ENCODE measurements at places on chromosomes 13 and 19.

DNA sequence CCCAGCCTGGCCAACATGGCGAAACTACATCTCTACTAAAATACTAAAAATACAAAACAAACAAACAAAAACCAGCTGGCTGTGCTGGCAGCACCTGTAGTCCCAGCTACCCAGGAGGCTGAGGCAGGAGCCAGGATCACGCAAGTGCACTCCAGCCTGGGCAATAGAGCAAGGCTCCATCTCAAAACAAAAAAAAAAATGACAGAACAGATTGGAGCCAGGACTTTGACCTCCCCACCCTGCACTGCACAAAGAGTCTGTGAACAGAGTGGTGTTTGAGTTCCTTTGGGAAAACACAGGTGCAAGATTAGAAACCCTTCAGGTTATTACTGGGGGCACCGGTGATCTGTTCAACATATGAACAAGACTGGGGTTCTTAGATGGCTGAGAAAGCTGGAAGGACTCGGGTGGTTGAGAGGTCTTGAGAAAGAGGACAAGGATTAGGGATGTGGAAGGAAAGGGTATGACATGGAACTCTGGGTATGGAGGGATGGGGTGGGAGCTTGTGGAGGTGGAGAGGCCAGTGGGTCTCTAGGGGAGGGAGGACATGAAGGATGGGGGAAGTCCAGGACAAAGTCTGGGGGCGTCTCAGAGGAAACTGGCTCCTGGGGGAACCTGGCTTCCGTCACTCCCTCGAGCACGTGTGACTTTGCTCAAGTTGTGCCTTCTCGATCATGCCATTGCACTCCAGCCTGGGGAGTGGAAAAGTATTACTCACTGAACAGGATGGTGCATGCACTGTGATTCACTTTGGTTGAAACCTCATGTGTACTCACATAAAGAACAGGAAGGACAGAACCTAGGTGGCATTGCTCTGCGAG lies 25.9 kb downstream of the RCN3 start:
- no peak for DNase-seq

DNA sequence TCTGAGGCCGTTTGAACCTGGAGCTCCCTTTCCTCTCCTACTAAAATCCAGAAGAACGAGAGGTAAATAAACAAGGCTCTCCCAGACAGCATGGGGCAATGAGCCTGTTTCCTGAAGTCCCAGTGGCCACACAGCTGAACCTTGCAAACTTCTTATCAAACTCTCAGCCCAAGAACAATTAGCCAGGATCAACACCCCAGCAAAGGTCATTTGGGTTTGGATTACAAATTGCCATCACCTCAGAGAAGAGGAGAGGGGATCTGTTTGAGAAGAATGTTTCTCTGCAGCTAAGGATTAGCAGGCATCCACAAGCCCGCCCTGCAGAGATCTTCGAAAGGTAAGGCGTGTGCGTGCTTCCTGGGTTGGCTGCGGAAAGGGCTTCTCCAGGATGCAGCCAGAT lies 201.9 kb upstream of the SOX1 start:
- no peak for DNase-seq

DNA sequence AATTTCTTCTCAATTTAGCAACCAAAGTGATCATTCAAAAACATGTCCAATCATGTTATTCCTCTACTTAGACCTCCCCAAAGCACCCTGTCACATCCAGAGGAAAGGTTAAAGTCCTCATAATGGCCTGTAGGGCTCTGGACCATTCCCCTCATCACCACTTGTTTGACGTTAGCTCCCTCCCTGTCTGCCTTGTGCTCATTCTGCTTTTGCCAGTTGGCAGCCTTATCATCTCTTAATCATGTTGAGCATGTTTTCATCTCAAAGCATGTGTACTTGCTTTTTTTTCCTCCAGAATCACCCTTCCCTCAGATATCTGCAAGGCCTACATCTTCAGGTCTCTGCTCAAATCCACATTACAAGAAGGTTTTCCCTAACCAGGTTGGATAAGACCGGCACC lies 25.9 kb downstream of the UBAC2 start:
- no peak for DNase-seq

- DNase-seq: no peak
These were observed 158.9 kb upstream of the SGCG start for GRCh38 chr13:23021906-23022305.

DNA sequence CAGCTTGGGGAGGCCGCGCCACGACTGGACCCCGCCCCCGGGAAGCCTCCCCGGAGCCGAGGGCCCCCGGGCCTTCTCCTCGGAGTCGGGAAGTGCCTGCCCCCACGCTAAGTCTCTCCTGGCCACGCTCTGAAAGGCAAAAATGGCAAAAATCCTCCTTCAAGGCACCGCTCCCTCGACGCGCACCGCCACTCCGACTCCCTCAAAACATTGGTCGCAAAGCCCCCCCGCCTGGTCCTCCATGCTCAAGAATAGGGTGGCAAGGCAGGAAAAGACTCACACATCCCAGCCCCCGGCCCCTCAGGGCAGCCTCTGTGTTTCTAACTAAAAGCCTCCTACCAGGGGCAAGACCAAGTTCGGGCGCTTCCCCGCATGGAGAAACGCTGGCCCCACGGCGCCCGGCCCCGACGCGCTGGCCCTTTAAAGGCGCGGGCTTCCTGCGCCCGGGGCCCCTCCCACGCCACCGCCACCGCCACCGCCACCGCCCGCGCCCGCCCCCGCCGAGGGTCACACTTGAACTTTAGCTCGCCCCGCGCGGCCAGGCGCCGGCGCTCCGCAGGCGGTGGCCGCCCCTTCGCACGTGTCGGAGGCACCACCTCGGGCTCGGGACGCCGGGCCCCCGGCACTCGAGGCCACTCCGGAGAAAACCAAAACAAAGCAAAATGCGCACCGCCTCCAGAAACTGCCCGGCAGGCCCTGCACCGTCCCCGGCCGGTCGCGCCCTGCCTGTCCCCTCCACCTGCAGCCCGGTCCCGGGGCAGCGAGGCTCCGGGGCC lies 1.9 kb downstream of the FOXO1 start:
- peak; percentile 70 for DNase-seq

GRCh38 chr13:95650696-95651095 lies 6.2 kb upstream of the DZIP1 start:
- no peak for DNase-seq

- DNase-seq: no peak
These were observed 3.0 kb downstream of the PROZ start for GRCh38 chr13:113161433-113161832.

DNA sequence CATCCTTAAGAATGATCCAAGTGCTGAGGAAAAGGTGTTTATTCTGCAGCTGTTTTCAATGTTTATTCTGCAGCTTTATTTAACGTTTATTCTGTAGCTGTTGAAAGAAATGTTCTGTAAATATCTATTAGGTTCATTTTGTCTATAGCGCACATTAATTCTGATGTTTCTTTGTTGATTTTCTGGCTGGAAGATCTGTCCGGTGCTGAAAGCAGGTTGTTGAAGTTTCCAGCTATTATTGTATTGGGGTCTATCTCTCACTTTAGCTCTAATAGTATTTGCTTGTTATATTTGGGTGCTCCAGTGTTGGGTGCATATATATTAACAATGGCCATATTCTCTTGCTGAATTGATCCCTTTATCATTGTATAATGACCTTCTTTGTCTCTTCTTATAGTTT lies 20.2 kb downstream of the CD70 start:
- DNase-seq: no peak

Data from Calu3 (cell line).